Activated naive CD4-positive, alpha-beta T cell treated with anti-CD3 and anti-CD28 coated beads, Interleukin-2, amount 50 U/mL, for 16 hours (primary cell): ENCODE measurements at places on chromosomes 4 and X.

GRCh38 chrX:155966876-155967275 lies 30.6 kb upstream of the IL9R start:
- no peak for DNase-seq

GRCh38 chrX:132216806-132217202 lies 2.4 kb downstream of the RAP2C start:
- peak; percentile 16 for DNase-seq

DNA sequence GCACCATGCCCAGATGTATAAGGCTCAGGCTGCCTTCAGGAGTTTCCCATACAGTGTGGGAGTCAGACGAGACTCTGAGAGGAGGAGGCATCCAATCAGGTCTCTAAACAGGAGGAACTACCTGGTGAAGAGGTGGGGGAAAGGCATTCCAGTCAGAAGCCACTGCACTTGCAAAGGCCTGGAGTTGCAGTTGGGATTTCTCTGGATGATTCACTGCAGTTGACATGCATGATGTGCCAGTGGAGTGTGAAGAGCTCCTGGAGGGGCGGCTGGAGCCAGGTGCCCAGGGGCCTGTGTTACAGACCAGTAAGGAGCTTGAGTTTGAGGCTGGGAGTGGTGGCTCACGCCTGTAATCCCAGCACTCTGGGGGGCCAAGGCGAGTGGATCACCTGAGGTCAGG lies 339.1 kb downstream of the ARHGAP10 start:
- DNase-seq = no peak

DNA sequence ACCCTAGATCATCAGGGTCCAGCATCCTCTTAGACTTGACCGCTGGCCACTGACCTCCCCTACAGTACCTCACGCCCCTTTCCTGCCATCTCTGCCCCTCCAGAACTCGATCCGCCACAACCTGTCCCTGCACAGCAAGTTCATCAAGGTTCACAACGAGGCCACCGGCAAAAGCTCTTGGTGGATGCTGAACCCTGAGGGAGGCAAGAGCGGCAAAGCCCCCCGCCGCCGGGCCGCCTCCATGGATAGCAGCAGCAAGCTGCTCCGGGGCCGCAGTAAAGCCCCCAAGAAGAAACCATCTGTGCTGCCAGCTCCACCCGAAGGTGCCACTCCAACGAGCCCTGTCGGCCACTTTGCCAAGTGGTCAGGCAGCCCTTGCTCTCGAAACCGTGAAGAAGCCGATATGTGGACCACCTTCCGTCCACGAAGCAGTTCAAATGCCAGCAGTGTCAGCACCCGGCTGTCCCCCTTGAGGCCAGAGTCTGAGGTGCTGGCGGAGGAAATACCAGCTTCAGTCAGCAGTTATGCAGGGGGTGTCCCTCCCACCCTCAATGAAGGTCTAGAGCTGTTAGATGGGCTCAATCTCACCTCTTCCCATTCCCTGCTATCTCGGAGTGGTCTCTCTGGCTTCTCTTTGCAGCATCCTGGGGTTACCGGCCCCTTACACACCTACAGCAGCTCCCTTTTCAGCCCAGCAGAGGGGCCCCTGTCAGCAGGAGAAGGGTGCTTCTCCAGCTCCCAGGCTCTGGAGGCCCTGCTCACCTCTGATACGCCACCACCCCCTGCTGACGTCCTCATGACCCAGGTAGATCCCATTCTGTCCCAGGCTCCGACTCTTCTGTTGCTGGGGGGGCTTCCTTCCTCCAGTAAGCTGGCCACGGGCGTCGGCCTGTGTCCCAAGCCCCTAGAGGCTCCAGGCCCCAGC lies 5.2 kb downstream of the FOXO4 start:
- peak; percentile 13 for DNase-seq

- DNase-seq = no peak
Observed at GRCh38 chrX:21821875-21822274, 17.5 kb upstream of the MBTPS2 start.

DNA sequence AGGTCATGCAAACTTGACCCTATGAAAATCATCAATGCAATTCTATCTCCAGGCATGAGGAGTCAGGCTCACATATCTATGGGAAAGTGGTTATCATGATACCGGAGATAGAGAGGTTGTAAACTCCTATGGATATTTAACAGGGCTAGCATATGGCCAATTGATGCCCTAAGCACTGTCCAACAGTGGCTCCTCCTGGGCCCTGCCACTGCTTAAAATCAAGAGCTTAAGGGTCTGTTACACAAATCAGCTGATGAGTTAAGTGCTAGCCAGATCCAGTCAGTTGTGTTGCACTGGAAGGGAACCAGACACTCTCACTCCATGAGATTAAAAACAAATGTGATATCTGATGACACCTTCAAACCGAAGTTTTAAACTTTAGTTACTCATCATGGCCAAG lies 337.6 kb downstream of the STIM2 start:
- no peak for DNase-seq

DNA sequence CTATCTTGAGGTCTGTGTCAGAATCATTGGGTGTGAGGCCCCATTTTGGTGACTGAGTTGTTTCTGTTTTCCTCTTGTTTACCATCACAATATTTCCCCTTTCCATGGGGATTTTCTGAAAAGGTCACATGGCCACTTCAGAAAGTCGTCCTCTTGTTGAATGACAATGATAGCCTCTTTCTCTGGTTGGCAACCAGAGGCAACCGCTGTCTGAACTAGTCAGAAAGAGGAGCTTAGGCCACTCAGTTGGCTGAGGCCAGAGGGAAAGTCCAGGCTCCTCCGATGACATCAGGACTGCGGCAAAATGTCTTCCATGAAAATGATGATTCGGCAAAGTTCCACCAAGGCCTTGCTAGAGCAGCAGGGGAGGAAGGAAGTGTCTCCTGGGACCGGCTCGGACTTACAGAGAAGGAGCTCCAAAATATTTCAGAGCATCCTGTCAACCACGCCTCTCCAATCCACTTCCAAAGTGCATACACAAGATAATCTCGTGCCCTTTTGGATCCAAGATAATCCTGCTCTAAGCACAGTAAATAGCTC lies 19.1 kb upstream of the RBM47 start:
- DNase-seq = no peak

- no peak for DNase-seq
Observed at GRCh38 chrX:34884817-34885216, 57.8 kb upstream of the FAM47B start.

- DNase-seq = no peak
Observed at GRCh38 chrX:24956828-24957227, 58.9 kb downstream of the ARX start.

- DNase-seq = no peak
Observed at GRCh38 chr4:184479516-184479950, 5.2 kb upstream of the IRF2 start.
